GDM1 (cell line): ENCODE measurements at places on chromosomes 12 and 14.

- DNase-seq, result no peak
Measured at GRCh38 chr14:56124327-56124726, 6.1 kb downstream of the PELI2 start.

DNA sequence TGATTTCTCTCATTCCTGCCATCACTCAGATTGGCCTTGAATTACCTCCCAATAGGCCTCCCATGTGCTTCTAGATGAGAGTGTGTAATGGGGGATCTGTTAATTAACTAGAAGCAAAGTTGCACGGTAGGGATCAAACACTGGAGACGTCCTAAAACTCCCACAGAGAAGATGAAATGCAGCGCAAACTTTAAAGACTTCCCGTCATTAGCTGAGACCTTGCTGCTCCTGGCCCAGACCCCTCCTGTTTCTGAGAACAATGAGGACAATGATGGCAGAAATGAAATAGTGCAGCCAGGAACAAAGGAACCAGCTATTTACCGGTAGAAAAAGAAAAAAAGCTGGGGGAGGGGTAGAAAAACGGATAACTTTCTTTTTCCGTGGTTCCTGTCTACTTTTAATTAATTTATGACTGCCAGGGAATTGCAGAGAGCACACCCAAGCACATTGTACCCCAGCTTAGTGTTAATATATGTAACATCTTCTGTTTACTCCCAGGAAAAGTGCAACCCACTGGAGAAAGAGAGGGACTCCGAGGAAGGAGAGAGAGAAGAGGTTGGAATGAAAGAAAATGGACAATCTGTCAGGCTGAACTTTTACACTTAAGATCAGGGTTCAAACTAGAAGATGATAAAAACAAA lies 280.7 kb upstream of the SOX5 start:
- DNase-seq, result no peak

GRCh38 chr12:10511756-10512355 lies 6.2 kb downstream of the EIF2S3B start:
- DNase-seq, result no peak

DNA sequence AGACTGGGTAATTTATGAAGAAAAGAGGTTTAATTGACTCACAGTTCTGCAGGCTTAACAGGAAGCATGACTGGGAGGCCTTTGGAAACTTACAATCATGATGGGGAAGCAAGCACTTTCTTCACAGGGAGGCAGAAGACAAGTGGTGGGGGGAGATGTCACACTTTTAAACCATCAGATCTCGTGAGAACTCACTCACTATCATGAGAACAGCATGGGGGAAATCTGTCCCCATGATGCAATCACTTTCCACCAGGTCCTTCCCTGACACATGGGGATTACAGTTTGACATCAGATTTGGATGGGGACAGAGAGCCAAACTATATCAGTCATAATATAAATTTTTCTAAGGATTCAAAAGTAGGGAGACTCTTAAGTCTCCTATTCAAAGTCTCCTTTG lies 46.0 kb downstream of the SPIC start:
- no peak for DNase-seq

DNA sequence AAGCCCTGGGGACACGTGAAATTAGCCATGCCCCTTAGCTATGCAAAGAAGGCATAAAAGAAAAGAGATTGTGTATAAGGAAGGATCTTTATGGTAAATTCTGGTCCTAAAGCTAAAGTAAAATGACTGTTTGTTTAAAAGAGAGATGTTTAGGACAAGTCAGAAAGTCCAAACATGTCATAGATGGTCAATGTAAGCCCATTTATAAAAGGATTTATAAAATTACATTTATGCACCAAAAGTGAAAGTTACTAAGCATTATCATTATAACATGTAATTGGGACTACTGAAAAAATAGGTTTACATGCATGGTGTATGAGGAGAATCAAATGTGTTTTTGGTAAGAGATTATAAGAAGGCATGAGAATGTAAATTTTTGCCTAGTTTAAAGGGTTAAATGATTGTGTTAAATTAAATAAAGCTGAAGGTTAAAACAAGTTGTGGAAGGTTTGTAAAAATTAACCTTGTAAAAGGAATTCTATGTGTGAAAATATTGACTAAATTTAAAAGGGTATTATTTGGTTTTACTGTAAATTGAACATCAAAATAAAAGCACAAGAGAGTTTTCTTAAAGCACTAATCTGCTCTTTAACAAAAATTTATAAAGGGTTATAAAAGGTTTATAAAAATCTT lies 50.4 kb upstream of the TSPAN8 start:
- DNase-seq, result no peak

DNA sequence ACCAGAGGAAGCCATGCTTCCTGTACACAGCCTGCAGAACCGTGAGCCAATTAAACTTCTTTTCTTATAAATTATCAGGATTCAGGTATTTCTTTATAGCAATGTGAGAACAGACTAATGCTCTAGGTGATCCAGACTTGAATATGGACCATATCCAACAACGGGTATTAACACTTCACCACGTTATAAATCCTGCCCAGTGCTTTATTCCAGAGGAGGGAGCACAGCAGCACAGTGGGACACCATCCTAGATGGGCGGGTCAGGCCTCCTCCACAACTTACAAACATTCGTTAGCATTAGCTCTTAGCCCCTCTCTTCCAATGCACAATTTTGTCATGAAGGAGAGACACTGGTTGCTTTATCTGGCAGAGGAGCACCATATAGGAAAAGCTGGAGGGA lies 66.0 kb downstream of the TMCC3 start:
- no peak for DNase-seq

DNA sequence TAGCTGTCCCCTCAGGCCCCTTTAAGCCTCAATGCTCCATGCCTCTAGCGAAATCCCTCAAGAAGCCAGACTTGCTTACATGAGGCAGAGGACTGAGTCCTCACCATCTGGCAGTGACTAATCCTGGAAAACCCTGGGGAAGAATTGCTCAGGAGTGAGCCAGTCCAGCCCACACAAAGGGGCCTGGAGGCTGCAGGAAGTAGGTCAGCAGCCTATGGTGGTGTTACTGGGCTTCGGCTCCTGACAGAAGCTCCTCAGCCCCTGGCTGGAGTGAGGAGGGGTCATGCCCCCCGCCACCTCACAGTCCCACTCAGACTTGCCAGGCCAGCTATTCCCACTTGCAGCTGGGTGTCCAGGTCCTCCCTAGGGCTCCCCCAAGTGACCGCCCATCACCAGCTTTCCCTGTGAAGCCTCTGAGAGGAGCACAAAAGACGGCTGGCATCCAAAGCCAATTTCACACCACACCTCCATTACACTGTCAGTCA lies 250.5 kb downstream of the DPF3 start:
- no peak for DNase-seq

- DNase-seq, result no peak
Measured at GRCh38 chr12:46110223-46110611, 119.8 kb upstream of the SCAF11 start.

DNA sequence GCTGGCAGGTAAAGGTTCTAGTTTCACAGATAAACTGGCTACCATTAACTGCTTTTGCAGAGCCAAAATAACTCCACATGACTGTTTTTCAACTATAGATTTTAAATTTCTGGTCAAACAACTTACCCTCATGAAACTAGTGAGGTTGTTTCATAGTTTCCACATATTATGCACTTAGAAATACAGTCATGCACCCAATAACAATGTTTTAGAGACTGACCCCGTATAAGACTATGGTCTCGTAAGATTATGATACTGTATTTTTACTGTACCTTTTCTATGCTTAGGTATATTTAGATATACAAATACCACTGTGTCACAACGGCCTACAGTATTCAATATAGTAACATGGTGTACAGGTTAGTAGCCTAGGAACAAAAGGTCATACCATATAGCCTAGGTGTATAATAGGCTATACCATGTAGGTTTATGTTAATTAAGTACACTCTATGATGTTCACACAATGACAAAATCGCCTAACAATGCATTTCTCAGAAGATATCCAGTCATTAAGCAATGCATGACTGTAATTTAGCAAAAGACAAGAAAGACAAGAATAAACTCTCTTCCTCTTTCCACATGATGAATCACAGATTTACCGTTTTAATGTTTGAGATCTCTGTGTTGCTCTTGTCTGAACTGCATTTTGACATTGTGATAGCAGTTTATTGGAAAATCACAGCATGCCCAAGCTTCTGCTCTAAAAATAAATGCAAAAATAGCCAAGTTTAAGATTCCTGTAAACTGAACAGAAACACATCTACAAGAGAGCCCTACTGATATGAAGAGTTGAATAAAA lies 17.1 kb downstream of the DICER1 start:
- DNase-seq, result no peak

DNA sequence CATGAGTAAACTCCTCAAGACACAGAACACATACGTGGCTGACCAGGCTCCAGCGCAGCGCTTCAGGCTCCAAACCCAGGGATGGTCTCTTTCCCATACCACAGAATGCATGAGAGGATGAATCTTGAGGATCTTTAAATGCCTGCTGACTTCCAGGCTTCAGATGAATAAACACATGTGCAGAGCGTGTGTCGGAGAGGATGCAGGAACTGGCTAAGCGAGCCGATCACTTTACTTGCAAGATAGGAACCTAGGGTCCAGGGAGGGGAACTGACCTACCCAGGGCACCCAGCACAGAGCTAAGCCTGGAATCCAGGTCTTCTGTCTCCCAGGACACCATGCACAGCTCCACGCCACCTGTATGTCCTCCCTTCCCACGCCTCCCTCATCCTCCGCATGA lies 209.8 kb downstream of the BCL11B start:
- DNase-seq, result no peak

GRCh38 chr12:93466625-93467350 lies 526 bp upstream of the MRPL42 start:
- DNase-seq, result no peak

DNA sequence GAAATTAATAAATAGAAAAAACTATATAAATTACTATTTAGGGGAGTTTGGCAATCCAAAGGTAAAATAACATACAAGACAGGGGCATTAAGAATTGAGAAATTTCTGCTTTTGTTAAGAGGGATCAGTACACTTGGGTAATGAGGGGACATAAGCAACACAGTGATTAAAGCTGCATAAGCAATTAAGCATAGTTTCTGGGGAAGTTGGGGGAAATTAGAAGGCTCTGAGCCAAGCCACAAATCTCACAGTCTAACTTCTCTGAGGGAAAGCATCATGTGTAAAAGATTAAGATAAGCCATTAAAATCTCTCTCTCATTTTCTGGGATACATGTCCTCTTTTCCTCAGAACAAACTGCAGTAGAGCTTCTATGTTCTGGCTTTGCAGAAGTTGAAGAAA lies 533.9 kb upstream of the LRFN5 start:
- no peak for DNase-seq

DNA sequence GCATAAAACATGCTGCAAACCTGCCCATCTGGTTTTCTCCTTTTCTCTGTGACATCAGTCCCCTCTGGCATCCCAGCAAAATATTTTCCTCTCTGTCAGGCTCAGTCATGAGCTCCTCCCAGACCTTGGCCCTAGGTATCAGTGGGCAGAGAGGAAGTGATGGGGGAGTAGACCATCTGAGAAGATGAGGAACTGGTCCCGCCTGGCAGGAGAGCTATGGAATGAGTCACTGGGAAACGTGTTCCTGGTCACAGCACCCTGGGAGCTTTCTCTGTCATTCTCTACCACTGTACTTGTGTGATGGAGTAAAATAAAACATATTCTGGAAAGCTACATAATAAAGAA lies 5.0 kb upstream of the SRSF9 start:
- peak; percentile 47 for DNase-seq

- DNase-seq, result no peak
Measured at GRCh38 chr12:49537231-49537751, 1.5 kb upstream of the KCNH3 start.

DNA sequence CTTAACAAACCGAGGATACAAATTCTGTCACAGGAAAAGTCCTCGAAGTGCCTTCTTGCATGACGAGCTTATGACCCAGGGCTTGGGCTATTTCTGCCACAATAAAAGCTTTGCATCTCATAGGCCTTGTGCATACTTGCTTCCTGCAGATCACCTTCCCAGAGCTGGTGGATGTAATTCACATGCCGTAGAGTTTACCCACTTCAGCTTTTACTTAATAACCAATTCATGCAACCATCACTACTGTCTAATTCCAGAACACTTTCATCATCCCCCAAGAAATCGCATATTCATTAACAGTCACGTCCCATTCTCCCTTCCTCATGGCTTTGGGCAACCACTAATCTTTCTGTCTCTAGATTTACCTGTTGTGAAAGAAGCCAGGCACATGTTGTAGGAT lies 9.0 kb upstream of the BDKRB1 start:
- no peak for DNase-seq

GRCh38 chr12:105351523-105351922 lies 21.0 kb downstream of the C12orf75 start:
- no peak for DNase-seq

DNA sequence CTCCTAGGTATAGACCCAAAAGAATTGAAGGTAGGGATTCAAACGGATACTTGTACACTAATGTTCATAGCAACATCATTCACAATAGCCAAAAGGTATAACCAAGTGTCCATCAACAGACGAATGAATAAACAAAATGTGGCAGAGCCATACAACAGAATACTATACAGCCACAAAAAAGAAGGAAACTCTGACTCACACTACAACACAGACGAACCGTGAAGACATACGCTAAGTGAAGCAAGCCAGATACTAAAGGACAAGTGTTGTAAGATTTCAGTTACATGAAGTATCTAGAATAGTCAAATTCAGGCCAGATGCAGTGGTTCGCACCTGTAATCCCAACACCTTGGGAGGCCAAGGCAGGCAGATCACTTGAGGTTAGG lies 19.1 kb downstream of the CAMKK2 start:
- no peak for DNase-seq

DNA sequence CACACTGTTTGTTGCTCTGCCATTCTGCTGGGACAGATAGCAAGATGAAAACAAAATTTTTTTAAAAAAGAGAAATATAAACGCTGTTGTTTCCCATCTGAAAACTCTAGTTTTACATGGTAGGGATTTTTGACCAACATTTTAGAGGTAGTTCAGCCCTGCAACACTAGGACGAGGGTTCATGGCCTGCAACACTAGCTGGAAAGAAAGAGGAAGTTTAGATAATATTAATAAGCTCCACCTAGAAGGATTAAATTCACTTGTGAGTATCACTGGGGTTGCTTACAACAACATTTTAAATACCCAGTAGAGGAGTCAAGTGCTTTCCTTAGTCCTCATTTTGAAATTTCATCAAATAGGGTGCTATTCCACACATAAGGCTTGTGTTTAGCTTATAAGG lies 68.2 kb downstream of the SRGAP1 start:
- DNase-seq, result no peak

DNA sequence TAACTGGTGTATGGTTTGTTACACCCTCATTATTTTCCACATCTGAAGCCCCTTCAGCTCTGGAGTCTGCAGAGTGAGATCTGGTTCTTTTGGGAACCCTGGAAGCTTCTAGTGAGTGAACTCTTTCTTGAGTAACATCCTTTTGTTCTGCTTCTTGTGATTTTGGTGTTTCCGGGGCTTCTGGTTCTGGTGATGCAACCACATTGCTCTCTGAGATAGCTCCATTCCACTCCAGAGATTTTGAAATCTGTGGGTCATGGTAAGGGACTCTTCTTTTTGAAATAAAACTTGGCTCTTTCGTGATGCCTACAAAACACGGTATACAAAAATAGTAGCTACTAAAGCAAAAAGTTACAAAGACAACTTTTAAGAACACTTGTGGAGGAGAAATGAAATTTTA lies 5.4 kb downstream of the MDM1 start:
- no peak for DNase-seq
